Amniotic epithelial cell (primary cell): ENCODE measurements at places on chromosomes 16 and 17.

- DNase-seq, result no peak
Observed at GRCh38 chr17:39706921-39707337, 7.1 kb downstream of the ERBB2 start.

DNA sequence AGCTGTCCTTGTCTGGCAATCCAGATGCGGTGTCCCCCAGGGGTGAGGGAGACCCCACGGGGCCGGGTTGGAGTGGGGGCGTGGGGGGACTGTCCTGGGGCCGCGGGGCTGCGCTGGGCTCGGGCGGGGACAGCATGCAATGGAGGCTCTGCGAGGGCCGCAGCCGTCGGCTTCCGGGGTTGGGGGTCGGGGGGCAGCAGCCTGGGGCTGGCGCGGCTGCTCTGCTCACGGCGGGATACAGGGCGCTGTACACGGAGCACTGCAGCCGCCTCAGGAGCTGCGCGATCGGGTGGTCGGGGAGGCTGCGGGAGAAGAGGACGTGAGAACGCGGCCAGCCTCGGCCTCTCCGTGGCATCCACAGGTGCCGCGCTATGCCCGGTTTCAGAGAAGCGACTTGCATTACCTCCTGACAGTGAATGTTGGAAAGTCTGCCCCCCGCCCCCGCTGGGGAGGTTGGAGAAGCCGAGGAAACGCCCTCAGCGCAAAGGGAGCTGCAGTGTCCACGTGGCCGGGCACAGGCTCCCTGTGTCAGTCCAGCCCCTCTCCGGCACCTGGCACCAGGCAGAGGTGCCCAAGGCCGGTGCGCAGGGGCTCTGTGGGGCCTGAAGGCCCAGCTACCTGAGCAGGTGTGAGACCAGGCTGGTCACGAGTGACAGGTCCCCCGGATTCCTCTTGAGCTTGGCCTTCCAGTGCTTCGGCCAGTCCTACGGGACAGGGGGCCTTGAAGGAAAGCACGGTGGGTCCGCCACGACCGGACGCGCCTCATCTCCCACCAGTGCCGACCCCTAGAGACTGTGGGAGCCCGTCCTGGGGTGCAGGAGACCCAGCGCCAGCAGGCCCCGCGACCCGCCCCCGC, 9.4 kb upstream of the SPATA2L start:
- DNase-seq, result no peak

DNA sequence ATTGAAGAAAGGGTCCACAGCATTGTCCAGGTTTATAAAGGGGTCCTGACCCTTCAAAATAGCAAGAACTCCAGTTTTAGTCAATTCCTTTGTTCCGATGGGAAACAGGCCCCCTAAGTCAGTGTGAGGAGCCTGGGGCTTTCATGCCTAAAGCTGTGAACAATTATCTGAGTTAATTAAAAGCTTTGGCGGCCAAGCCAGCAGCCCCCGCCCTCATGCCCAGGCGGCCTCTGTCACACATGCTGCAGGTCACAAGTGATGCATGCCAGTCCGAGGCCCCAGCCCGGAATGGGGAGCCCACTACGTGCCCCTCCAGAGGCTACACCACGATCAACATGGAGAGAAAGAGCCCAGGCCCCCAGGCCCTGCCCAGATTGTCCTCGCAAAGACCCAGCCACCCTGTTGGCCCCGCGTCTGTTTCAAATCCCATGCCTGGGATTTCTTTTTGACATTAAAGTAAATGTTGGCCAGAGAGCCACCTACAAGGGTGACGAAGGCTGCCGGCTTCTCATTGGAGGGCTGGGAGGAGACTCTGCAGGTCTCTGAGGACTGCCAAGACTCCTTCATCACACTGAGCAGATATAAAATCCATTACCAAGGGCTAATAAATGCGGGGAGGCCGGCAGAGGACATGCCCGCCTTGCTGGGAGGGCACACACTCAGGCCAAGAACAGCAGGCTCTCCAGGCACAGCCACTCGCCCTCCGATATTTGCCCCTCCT, 14.5 kb upstream of the PITPNM3 start:
- no peak for DNase-seq

DNA sequence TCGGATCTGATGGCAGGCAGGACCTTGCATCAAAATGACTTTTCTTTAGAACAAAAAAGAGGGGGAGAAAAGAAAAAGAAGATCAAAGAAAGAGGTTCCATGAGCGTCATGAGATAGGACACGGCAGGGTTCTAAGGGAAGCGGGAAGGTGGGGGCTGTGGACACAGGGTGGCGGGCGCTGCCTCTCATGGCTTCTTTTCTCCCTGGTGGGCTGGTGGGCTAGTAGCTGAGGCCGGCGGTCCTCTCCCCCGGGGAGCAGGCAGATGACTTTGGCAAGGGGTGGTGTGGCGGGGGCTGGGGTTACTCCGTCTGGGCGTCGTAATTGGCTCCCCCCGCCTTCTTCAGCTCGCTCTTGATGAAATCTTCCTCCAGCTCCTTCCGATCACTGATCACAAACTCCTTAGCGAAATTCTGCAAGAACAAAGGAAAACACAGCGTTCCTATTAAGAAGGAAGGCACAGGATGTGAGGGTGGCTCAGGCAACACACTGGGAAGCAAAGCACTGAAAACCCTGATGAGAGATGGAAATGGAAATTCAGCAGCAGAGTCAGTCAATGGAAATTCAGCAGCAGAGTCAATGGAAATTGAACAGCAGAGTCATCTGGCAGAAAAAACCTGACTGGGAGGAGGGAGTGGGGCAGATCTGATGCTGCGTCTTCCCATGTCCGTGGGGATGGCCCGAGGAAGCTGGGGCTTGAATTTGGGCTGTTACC, 51.2 kb downstream of the COTL1 start:
- no peak for DNase-seq

DNA sequence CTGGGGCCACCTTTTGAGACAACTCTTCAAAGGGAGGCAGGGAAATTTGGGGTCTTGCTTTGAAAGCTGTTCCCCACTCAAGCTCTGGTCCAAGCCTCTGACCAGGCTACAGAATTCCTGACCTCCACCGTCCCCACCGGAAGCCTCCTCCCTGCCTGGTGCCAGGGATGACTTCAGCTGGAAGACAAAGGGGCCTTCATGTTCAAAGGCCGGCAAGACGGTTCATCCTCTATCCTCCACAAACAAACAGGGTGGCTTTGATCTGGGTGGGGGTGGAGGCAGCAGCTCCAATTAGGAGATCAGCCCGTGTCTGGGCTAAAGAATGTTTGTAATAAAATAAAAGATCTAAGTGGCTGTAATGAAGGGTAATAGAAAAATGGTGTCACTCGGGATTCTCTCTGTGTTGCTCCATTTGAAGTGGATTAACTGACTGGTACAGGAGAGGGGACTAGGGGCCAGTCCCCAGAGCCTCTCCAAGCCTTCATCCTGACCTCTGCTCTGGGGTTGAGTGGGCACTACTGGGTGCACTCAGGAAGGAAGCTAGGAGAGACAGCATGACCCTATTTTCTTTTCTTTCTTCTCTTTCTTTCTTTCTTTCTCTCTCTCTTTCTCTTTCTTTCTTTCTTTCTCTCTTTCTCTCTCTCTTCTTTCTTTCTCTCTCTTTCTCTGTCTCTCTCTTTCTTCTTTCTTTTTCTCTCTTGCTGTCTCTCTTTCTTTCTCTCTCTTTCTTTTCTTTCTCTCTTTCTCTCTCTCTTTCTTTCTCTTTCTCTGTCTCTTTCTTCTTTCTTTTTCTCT, 27.5 kb upstream of the NKD1 start:
- no peak for DNase-seq

- no peak for DNase-seq
Observed at GRCh38 chr17:8880466-8880865, 13.0 kb upstream of the PIK3R6 start.

GRCh38 chr17:28338056-28338768, 2.7 kb downstream of the TNFAIP1 start:
- peak; percentile 60 for DNase-seq

- DNase-seq, result no peak
Observed at GRCh38 chr17:9940841-9941240, 35.8 kb upstream of the RCVRN start.

- no peak for DNase-seq
Observed at GRCh38 chr17:73647301-73647695, 3.1 kb upstream of the SDK2 start.
